ENCODE measurements at places on chromosomes 13 and 19. TPM values are rescaled to one million over a fixed set of nuclear protein-coding genes. Genes with fewer than 3 reads are reported as not detected.

DNA sequence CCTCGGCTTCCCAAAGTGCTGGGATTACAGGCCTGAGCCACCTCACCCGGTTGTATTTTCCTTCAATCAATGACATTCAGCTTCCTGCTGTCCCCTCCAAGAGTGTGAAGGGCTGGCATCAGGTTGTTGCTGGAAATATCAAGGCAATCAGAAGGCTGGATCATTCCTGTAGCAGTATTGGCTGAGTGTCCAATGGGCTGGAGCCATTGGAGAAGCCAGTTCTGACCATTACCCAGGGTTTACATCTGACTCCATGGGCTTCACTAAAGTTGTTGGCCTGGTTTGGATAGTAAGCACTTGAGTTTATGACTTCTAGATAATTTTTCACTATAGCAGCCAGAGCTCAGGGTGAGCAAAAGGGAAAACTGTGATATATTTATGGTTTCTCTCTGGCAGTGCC lies 137.0 kb downstream of the DLEU7 start:
- no peak for DNase-seq

DNA sequence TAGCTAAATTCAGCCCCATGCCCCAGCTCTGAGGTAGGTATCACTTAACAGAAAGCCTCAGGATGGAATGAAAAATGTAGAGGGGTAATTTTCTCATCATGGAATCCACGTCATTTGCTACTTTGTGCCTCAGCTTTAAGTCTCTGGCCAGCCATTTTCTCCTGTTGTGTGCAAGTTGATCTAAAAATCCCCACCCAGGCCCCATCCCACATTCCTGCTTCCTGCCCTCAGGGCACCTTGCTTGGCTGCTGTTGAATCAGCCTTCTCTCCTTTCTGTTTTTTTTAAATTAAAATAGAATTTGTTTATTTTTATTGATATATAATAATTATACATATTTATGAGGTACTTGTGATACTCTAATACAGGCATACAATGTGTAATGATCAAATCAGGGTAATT lies 179.9 kb upstream of the TSHZ3 start:
- no peak for DNase-seq

- no peak for DNase-seq
These were observed 49.5 kb upstream of the PABPC3 start for GRCh38 chr13:25046274-25046984.

GRCh38 chr19:54387991-54388801 lies 23.5 kb upstream of the LAIR1 start:
- DNase-seq, result no peak

DNA sequence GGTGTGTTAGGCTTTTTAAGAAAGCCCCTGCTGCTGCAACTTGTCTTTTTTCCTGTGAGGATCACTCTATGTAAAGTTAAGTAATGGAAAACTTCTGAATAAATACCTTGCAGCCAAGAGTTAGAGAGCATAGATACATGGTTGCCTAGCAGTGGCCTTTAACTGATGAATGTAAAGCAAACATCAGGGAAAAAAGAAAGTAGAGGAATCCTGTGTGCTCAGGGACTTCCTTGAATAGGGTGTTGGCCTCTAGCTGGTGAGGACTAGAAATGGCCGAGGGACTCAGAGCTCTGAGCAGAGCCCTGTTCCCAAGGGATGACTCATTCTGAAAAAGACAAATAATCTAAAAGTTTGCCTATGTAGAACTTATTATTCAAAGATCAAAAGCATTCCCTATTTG lies 135.7 kb downstream of the MIPEP start:
- no peak for DNase-seq

- no peak for DNase-seq
These were observed 37.1 kb downstream of the SMAD9 start for GRCh38 chr13:36882829-36883390.

- no peak for DNase-seq
These were observed 1.6 kb downstream of the ADAMTS10 start for GRCh38 chr19:8608941-8609278.

DNA sequence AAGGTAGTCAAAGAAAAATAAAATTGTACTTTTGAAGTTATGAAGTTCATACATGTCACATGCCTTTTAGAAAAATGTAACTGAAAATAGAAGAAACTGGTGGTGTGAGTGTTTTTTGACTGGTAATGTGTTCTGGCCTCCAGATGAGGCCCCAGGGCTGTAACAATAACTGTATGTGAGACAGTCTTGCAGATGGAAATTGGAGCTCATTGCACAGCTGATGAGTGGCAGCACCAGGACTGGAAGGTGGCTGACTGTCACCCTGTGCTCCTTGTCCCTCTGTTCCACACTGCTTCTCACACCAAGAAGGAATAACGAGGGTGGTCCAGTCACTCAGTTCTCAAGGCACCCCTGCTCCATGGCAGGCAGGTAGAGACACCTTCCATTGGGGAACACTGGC lies 215.6 kb downstream of the SLC7A1 start:
- DNase-seq, result no peak

DNA sequence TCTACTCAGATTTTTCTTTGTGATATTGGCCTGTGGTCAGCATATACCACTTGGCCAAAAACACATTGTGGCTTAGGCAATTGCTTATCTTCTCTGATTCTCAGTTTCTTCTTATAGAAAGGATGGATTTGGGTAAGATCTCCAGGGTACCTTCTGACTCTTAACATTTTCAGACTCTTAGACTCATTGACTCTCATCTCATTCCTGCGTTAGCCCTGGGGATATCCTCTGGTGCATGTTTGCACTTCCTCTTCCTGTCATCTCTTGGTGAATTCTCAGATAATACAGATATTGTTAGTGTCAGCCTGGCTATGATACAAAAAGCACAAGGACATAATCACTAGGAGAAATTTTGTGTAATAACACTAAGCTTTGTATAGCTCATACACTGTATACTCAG lies 492.5 kb upstream of the GPC6 start:
- no peak for DNase-seq

GRCh38 chr13:51148223-51148951 lies 37.3 kb upstream of the C13orf42 start:
- no peak for DNase-seq

DNA sequence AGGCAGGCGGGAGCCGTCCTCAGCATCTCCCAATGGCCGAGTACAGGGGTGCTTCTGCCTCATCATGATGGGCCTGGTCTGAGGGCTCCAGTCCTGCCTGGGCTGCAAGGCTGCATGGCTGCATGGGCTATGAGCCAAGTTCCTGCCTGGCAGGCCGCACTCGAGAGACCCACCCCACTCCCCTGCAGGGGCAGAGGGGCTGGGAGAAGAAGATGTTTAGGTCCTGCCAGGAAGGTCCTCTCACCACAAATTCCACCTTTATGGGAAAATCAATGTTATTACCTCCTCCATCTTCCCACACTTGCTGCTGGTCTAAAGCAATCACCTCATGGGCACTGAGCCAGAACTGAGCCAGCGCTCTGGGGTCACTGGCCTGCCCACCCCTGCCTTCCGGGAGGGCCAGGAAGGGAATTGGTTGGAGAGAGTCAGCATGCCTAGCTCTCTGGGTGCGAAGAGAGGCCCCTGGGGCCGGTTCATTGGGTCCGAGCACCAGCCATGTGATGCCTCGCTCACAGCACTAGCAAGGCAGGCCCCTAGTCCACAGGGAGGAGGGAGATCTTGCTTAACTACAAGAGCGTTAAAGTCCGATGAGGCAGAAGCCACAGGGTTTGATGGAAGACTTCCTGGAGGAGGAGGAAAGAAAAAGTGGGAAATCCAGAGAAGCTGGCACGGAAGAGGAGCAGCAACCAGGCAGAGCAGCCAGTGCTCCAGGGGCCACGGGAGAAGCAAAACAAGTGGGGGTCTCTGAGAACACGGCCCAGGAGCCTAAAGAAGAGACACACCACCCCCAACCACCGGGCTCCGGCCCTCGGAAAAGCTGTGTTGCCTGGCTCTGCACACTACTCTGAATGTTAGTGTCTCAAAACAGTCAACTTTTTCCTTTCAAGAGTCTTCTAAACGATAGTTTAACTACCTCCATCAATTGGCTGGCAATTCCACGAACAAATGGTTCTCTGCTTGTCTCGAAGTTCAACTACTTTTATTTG lies 63.1 kb downstream of the CEBPG start:
- DNase-seq, result no peak

GRCh38 chr13:112986946-112987681 lies 18.1 kb downstream of the MCF2L start:
- no peak for DNase-seq

DNA sequence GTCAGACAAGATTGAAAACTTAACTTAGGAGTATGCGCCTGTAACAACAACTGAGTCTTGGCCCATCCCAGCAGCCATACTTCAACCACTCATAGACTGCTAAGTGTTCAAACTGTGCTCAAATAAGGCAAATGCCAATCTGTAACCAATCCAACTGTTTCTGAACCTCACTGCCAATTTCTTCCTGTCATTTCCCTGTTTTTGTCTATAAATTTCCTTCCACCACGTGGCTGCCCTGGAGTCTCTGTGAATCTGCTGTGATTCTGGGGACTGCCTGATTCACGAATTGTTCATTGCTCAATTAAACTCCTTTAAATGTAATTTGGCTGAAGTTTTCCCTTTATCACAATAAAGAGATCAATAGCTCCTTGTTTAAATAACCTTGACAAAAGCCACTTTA lies 50.8 kb upstream of the FREM2 start:
- no peak for DNase-seq

DNA sequence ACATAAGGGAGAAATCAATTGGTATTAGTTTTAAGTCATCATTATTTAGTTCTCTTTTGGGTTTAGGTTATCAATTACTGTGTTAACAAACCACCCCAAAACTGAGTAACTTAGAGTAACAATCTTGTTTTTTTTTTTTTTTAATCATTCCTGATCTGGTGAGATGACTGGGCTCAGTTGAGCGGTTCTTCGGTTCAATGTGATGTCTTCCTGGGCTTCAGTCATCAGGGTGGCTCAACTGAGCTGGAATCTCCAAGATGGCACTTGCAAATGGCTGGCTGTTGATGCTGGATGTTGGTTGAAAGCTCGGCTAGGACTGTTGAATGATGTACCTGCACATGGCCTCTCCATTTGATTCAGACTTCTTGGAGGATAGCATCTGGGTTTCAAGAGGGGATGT lies 3.2 kb upstream of the TARM1 start:
- DNase-seq, result no peak

- DNase-seq, result no peak
These were observed 272.9 kb downstream of the SLITRK5 start for GRCh38 chr13:87944038-87944437.

- DNase-seq, result no peak
These were observed 103.5 kb downstream of the POU4F1 start for GRCh38 chr13:78499802-78500201.

CD177 gene
- not detected for total RNA-seq
